ENCODE measurements at places on chromosomes 1 and 21.
A peak's percentile ranks its signal among the peaks of the same experiment; 100 is the strongest.

GRCh38 chr1:39663559-39663958 is 8.3 kb downstream of the NT5C1A start:
- DNase-seq = no peak

- no peak for DNase-seq
Measured at GRCh38 chr1:224774378-224774777, 155.1 kb upstream of the DNAH14 start.

- DNase-seq = peak; percentile 69
Measured at GRCh38 chr21:38355992-38356781, 99.4 kb downstream of the KCNJ15 start.

DNA sequence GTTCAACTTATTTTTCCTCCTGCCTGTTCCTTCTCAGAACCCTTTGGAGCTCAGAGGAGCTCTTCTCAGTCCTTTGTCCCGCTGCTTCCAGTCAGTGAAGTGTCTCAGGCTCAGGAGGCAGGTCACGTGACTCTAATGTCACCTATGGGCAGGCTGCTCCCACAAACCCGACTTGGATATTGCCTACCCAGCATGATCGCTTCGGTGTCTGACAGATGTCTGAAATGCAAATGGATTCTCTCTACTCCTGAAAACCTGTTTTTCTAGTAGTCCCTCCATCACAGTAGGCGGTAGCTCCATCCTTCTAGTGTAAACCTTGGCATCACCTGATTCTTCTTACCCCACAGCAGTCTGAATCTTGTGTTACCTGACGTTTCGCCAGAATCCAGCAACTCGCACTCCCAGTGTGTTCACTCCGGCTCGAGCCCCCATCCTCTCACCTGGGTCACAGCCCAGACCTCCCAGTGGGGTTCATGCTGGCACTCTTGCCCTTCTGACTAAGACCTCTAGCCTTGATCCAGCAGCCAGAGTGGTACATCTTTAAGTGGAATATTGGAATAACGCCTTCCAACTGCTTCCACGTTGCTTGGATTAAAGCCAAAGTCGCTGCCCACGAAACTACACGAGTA is 5.4 kb downstream of the PADI6 start:
- no peak for DNase-seq

DNA sequence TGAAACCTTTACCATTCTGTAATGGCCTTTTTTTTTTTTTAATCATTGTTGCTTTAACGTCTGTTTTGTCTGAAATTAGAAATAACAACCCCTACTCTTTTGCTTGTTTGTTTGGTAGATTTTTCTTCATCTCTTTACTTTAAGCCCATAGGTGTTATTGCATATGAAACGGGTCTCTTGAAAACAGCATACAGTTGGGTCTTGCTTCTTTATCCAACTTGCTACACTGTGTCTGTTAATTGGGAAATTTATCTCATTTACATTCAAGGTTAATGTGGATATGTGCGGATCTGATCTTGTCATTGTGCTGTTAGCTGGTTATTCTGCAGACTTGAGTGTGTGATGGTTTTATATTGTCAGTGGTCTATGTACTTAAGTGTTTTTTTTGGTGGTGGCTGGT is 78.9 kb upstream of the COP1 start:
- DNase-seq = no peak
